ENCODE measurements at places on chromosomes 11 and 22.

GRCh38 chr22:29032014-29032475 lies 29.6 kb downstream of the C22orf31 start:
- no peak for DNase-seq

DNA sequence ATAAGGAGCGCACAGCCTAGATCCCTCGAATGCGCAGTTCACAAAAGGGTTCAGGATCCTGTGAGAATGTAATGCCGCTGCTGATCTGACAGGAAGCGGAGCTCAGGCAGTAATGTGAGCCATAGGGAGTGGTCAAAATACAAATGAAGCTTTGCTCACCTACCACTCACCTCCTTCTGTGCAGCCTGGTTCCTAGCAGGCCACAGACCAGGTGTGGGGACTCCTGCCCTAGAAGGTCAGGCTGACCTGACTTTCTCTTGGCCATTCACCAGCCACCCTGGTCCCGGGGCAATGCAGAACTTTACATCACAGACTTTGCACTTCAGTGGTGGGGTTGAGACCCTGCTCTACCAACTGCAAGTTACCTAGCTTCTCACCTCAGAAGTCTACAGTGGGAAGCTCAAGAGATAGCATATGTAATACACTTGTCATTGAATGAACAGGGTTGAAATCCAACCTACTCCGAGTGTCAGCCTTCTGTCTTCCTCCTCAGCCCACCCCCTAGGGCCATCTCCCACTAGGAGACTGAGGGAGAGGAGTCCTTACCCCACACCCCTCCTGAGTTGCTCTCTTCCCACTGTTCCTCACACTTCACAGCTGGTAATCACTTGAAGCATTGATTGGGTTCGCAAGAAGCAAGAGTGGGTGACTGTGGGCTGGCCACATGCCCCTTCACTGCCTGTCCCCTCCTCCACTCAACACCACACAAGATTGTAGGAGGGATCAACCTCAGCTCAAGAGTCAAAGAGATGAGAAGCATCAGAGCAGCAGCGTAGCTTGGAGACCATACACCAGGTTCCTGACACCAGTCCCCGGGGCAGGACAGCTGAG lies 2.0 kb upstream of the KCNJ1 start:
- DNase-seq, result no peak

DNA sequence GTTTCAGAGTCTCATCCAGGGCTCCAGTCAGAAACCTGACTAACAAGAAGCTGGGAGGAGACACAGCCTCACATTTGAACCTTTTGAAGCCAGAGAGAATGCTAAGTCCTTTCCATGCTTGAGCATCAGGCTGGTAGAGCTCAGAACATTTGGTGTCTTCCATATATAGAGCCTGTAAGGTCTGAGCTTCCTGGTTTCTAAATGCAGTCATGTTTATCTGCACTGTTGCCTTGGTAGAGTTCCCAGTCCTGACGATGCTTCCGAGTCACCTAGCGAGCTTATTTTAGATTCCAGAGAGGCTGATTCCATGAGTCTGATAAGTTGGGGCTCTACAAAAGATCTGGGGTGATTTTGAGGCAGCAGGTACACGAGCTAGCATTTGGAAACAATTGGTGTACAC lies 68.4 kb upstream of the SORL1 start:
- no peak for DNase-seq

DNA sequence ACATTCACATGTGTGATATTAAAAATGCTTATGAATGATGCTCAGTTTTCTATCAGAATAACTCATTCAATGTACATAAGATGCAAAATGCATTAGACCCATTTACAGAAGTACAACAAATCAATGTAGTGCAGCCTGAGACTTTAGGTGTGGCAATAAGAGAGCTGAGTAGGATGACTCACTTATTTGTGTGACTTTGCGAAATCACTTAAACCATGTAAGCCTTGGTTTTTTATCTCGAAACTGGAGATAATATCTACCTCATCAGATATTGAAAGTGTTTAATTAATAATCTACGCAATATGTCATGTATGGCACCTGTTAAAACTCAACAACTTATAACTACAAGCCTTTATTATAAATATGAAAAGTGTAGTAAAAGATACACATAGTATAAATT lies 105.7 kb upstream of the LUZP2 start:
- no peak for DNase-seq

- DNase-seq, result peak; percentile 57
Measured at GRCh38 chr22:29385748-29386147, 2.6 kb downstream of the AP1B1 start.

- no peak for DNase-seq
Measured at GRCh38 chr22:31275018-31275417, 17.3 kb downstream of the PIK3IP1 start.

- DNase-seq, result no peak
Measured at GRCh38 chr22:24157822-24158135, 23.5 kb upstream of the SUSD2 start.

- DNase-seq, result no peak
Measured at GRCh38 chr11:121800731-121801393, 315.2 kb downstream of the BLID start.

- no peak for DNase-seq
Measured at GRCh38 chr11:8192896-8193209, 24.0 kb upstream of the RIC3 start.

- DNase-seq, result no peak
Measured at GRCh38 chr22:47623763-47624148, 861.3 kb downstream of the TBC1D22A start.

GRCh38 chr22:17973217-17973616 lies 51.1 kb downstream of the MICAL3 start:
- no peak for DNase-seq

GRCh38 chr11:110713449-110713776 lies 1.2 kb upstream of the ARHGAP20 start:
- DNase-seq, result no peak

DNA sequence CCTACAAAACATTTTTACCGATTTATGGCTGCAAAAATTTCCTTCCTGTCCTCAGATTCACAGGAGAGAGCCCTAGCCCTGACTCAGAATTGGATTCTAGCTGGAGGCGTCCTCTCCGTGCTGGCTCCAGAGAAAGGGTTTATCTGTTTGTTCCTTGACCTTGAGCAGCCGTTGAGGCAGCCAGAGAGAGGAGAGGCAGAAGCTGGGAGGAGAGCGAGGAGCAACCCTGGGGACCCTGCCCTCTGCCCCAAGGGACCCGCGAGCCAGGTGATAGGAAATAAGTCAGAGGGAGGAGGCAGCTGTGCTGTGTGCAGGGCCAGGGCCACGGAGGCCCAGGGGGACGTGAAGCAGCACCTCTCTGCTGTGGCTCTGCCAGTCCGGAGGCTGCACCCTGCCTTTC lies 75.6 kb downstream of the IGLL1 start:
- no peak for DNase-seq

DNA sequence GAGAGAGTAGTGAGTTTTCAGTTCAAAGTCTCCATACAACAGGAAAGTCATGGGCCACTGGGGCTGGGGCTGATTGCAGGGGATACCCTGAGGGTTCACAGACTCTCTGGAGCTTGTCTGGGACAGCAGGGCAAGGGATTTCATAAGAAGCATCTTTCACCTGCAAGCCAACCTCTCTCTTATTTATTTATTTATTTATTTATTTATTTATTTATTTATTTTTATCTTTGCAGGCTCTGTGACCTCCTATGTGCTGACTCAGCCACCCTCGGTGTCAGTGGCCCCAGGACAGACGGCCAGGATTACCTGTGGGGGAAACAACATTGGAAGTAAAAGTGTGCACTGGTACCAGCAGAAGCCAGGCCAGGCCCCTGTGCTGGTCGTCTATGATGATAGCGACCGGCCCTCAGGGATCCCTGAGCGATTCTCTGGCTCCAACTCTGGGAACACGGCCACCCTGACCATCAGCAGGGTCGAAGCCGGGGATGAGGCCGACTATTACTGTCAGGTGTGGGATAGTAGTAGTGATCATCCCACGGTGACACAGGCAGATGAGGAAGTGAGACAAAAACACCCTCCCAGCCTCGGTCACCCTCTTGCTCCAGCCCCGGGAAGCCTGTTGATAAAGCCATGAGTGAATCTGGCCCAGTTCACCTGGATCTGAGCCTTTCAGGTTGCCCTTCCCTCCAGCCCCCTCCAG lies 68.4 kb downstream of the GGTLC2 start:
- no peak for DNase-seq

DNA sequence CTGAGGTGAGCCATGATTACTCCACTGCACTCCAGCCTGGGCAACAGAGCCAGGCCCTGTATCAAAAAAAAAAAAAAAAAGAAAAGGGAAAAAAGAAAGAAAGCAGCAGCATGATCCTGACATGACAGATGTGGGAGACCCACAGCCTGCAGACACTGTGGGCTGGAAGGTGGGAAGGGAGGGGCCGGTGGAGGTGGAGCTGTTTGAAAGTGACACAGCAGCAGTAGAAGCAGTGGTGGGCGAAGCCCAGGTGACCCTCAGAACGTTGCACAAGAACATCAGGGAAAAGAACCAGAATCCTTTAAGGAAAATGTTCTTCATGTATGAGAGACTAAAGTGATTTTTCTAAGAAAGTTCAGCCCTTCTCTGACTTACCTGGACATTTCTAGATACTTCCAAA lies 26.3 kb upstream of the SCGB1A1 start:
- no peak for DNase-seq

DNA sequence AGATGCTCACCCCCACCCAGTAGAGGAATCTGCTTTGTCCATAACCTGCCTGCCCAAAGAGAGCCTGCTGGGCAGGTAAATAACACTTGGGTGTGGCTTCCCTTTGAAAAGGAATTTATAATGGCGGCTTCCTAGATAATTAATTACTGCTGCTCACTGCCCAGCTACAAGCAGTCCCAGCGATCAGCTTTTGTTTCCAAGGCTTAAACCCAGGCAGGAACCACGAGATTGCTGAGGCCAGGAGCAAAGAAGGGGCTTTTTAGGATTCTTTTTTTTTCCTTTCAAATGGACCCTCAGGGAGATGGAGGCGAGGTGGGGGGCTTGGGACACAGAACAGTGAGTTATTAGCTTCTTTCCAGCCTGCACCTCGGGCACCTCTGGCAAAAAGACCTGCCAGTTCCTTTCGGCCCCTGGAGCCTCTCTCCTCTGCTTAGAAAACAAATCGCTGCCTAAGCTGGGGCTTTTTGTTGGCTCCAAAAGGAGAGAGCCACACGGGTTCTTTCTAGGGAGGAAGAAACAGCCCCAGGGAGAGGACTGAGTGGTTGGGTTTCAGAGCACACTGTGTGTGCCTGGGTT lies 107.2 kb downstream of the TSPAN18 start:
- DNase-seq, result no peak

Measured in Kasumi-1 (cell line).